ENCODE measurements at places on chromosomes 6 and 20. TPM values are rescaled to one million over a fixed set of nuclear protein-coding genes. Genes with fewer than 3 reads are reported as not detected.

GRCh38 chr6:101429270-101429669 is 35.8 kb downstream of the GRIK2 start:
- no peak overlapping the region for H3K4me3 ChIP-seq
- no peaks in the 10 kb centered on the region for H3K4me1 ChIP-seq
- DNase-seq, result no peak
- H3K27ac ChIP-seq, result no peak overlapping the region

GRCh38 chr6:93123585-93123984 is 295.8 kb downstream of the EPHA7 start:
- H3K4me3 ChIP-seq, result no peak overlapping the region
- no peak overlapping the region for H3K27ac ChIP-seq
- no peaks in the 10 kb centered on the region for H3K36me3 ChIP-seq
- DNase-seq, result no peak
- no peaks in the 10 kb centered on the region for H3K27me3 ChIP-seq
- H3K4me1 ChIP-seq, result no peaks in the 10 kb centered on the region

GRCh38 chr20:37277253-37277593 is 12.2 kb upstream of the MANBAL start:
- H3K4me3 ChIP-seq, result no peak overlapping the region
- H3K27ac ChIP-seq, result no peak overlapping the region
- no peaks in the 10 kb centered on the region for H3K36me3 ChIP-seq
- H3K4me1 ChIP-seq, result no peaks in the 10 kb centered on the region
- DNase-seq, result no peak

DNA sequence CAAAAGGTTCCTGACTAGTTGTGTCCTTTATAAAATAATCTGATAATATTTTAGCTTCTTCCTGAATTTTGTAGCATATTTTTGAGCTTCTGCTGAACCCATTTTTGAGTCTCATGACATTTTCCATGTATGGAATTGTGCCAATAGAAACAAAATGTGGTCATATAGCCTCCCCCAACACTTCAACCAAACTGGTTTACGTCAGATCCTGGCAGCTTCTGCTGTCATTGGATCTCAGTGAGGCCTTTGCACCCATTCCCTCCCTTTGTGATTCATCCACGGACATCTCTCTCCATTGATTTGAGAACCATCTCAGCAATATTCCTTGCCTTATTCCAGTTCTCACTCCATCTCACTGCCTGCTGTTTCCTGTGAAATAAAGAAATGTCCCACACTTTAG is 166.0 kb upstream of the PROKR2 start:
- no peaks in the 10 kb centered on the region for H3K36me3 ChIP-seq
- H3K27me3 ChIP-seq, result no peaks in the 10 kb centered on the region
- H3K4me3 ChIP-seq, result no peak overlapping the region
- no peak overlapping the region for H3K27ac ChIP-seq

GRCh38 chr20:8434326-8434876 is 302.3 kb downstream of the PLCB1 start:
- DNase-seq, result no peak
- no peak overlapping the region for H3K27ac ChIP-seq
- H3K27me3 ChIP-seq, result no peaks in the 10 kb centered on the region
- H3K4me3 ChIP-seq, result no peak overlapping the region
- no peaks in the 10 kb centered on the region for H3K36me3 ChIP-seq

ECT2L gene
- 2.7 TPM for polyA plus RNA-seq

Data from aorta (tissue), 5 donors.